ENCODE measurements at places on chromosomes 13 and 19.
A peak's percentile ranks its signal among the peaks of the same experiment; 100 is the strongest.

GRCh38 chr19:7926021-7926726 is at the start of gene CTXN1:
Gene CTXN1 (minus strand): TSS chr19:7926135. CDS start chr19:7925538, 597 bp downstream.
- no peak for DNase-seq

- DNase-seq, result no peak
Observed at GRCh38 chr13:41917641-41918040, 43.3 kb downstream of the VWA8 start.

GRCh38 chr13:99577934-99578917 is 77.0 kb downstream of the TM9SF2 start:
- DNase-seq, result no peak

GRCh38 chr19:2668175-2668763 is 34.2 kb downstream of the GNG7 start:
- no peak for DNase-seq

DNA sequence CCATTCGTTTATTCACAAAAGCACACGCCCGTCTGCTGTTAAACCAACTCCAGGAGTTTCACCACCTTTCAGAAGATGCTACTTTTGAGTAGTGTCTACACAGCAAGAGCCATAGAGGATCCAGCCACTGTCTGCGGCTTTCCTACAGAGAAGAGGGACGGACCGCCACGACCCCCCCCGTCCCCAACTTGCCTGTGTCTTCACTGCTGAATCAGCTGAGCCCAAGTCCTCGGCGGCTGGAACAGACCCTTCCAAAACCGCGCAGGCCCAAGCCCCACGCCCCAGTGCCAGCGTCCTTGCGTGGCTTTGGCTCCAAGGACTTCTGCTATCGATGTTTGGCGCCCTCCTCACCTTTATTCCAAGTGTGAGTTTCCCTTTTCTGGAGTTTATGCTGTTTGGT is 65.1 kb downstream of the SPACA7 start:
- DNase-seq, result no peak

DNA sequence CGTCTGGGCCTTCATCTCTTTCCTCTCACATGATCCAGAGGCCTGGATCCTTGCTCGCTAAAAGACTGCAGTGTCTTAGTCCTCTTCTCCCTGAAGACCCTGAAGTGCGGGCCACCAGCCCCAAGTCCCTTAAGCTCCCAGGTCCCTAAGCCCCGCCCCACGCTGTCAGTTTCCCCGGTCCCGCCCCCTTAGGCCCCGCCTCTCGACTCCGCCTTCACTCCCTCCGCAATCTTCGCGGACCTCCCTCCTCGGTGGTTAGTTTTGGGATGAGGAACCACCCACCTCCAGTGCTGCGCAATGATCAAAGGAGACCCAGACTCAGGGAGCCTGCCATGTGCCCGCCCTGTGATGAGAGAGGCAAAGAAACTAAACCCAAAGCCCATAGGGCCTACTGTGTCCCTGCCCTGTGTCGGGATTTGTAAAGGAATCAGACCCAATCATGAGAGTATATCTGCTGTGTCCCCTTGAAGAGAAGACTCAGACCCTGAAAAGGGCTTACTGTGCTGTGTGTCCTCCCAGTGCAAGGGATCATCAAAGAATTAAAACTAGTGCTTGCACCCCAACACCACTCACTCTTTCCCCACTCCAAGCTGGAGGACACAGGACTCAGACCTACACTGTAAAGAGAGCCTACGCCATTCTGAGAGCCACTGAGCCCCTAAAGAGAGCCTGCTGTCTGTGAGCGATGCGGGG is 3.0 kb upstream of the COX6B1 start:
- peak; percentile 19 for DNase-seq

GRCh38 chr19:35987571-35987896 is 7.5 kb upstream of the SDHAF1 start:
- no peak for DNase-seq

DNA sequence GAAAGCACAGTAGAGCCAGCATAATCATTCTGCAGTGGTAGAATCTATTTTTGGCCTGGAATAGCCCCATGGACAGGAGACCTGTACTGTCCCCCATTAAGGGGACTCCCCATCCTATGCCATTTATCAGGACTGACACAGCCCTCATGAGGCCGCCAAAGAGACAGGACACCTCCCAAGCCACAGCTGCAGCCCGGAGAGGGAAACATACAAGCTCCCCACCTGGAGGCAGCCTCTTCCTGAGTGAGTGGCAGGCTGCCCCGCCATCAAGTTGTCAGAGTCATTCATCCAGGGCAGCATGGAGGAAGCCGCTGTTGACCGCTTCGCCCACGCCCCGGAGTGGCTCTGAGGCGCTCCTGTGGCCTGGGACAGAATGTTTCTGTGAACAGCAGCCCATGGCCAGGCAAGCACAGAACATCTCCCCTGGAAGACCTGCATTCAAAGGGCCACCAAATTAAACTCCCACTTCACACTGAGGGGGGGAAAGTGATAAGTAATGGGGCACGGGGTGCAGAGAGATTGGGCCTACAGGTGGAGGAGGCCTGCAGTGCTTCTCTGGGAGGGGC is 111.3 kb downstream of the ZDHHC20 start:
- no peak for DNase-seq

DNA sequence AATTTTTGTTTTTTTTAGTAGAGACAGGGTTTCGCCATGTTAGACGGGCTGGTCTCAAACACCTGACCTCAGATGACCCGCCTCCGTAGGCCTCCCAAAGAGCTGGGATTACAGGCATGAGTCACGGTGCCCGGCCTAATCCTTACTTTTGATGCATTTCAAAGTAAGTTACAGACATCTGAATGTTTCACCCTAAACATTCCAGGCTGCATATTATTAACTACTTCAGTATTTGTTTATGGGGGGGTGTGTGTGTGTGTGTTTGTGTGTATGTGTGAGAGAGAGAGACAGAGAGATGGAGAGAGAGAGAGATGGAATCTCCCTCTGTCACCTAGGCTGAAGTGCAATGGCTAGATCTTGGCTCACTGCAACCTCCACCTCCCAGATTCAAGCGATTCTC is 13.1 kb downstream of the SULT2B1 start:
- no peak for DNase-seq

DNA sequence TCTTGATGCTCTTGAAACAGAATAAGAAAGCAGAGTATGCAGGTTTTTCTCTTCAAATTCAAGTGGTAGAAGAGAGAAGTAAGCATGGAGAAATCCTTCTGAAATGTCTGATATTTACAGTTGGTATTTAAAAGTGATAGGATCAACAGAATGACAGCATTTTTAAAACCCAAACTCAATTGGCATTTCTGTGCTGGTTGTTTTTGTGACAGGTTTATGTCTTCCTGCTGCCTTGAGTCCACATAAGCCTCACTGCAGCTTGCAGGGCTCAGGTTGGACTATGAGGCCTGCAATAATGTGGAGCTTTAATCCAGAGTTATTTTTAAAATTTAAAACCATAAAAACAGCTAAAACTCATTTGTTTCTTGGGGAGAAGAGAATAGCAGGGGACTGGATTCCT is 105.1 kb downstream of the ZAR1L start:
- DNase-seq, result no peak

- no peak for DNase-seq
Observed at GRCh38 chr13:71596116-71596515, 270.9 kb downstream of the DACH1 start.

GRCh38 chr13:36332986-36333385 is 13.2 kb downstream of the SPART start:
- no peak for DNase-seq

GRCh38 chr13:107585469-107586180 is 629.7 kb downstream of the LIG4 start:
- no peak for DNase-seq

GRCh38 chr19:32352241-32352630 is 6.8 kb downstream of the ZNF507 start:
- DNase-seq, result no peak

- DNase-seq, result no peak
Observed at GRCh38 chr13:108269601-108270328, at the start of gene TNFSF13B. Gene TNFSF13B (plus strand): TSS chr13:108269718. CDS start chr13:108269896, 178 bp downstream.

- DNase-seq, result no peak
Observed at GRCh38 chr13:20350819-20351218, 118.7 kb upstream of the GJB6 start.

DNA sequence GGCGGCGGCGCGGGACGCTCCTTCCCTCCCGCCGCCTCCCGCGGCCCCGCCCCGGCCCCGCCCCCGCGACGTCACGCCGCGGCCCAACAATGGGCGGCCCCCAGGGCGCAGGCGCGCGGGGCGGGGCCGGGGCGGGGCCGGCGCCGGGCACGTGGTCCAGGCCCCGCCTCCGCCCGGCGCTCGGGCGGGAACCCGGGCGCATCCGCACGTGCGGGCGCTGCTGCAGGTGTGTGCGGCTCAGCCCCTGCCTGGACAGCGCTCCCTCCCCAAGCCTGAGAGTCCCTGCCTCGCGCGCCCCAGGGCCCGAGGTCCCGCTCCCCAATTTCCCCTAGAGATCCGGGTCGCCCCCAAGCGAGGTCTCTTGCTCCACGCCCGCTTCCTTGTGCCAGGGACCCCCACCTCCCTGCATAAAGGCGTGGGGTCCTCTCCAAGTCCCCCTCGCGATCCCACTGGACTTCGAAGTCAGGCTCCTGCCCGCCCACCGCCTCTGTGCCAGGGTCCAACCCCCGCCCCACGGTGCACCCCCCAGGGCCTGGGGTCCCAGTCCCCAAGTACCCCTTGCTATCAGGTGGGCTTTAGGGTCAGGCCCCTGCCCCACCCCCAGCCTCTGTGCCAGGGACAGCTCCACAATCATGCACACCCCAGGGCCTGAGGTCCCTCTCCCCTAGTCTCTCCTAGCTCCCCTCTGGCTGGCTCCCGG is at the start of gene MEX3D:
Gene MEX3D (minus strand): TSS at position 6 of the 700 bp plus-strand sequence. CDS start 267 bp downstream, outside the sequence.
- DNase-seq, result peak; percentile 36

DNA sequence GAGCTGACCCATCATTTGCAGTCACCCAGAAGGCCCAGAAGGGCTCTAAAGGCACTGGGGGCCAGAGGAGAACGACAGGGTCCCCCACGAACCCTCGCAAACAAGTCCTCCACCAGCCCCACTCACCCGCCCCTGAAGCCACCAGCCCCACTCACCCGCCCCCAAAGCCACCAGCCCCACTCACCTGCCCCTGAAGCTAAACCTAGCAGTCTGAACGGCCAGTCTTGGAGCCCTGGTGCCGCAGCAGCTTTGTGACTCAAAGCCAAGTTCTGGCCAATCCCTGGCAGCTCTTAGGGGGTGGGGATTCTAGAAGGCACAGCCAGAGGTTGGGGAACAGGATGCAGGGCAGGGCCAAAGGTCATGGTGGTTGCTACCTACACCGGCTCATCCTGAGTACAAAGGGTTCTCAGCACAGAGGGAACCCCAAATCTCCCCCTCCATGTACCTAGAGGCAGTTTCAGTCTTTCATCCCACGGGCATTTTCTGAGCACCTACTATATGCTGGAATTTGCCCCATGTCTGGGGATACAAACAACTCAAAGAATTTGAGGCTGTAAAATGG is at the start of gene IQCN:
Gene IQCN (minus strand): TSS at position 234 of the 562 bp plus-strand sequence. CDS start 4,974 bp downstream, outside the sequence.
- DNase-seq, result no peak

- no peak for DNase-seq
Observed at GRCh38 chr19:8161135-8161646, 11.8 kb upstream of the FBN3 start.

GRCh38 chr13:93086329-93086728 is 140.3 kb upstream of the GPC6 start:
- DNase-seq, result no peak

- DNase-seq, result no peak
Observed at GRCh38 chr19:2083174-2083854, 12.8 kb downstream of the MOB3A start.

DNA sequence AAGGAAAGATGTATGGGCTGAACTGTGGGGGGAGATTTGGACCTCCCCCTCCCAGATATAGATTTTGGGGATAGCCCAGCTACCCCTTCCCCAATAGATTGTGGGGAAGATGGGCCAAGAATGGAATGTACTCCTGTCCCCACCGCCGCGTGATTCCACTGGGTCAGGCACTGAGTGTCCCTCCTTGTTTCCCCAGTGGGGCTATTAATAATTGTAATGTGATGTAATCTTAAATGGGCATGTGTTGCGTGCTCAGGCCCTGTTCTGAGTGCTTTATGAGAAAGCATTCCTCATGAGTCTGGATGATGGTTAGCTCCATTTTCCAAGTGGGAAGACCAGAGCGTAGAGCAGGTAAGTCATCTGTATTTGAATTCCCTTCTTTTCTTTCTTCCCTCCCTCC is 1.4 kb downstream of the PSMD8 start:
- DNase-seq, result no peak

DNA sequence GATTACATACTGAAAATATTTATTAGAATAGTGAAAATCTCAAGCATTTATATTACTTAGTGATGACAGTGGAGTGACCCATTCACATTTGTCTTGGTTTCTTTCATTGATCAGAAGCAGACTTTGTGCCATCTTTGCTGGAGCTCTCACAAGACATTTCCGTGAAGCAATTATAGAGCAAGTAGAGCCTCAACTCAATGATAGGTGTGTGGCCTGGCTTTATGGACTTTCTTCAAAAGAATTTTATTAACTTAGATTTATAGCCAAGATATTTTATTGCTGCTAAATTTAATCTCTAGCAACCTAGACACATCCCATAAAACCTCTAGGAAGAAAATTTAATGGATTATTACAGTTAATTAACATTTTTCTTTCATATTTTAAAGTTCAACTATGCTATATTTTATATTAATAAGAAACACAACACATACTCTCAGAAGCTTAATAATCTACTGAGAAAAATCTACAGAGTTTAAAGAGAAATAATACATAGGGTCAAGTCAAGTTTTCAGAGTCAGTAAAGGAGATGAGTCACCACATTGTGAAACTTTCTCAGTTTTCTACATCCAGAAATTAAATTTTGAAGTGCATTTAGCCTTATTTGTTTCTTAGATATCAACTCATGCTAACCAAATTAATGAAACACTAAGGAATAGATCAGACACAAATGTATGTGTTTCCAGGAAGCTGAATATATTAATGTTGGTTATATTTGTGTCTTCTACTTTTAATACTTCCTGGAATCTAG is 160.5 kb downstream of the LACC1 start:
- no peak for DNase-seq

GRCh38 chr19:14146789-14147216 is 10.4 kb upstream of the ASF1B start:
- DNase-seq, result no peak

- no peak for DNase-seq
Observed at GRCh38 chr13:43242040-43242439, 218.7 kb downstream of the DNAJC15 start.
